ENCODE measurements at places on chromosomes 1 and 21. TPM values are rescaled to one million over a fixed set of nuclear protein-coding genes. Genes with fewer than 3 reads are reported as not detected.

DNA sequence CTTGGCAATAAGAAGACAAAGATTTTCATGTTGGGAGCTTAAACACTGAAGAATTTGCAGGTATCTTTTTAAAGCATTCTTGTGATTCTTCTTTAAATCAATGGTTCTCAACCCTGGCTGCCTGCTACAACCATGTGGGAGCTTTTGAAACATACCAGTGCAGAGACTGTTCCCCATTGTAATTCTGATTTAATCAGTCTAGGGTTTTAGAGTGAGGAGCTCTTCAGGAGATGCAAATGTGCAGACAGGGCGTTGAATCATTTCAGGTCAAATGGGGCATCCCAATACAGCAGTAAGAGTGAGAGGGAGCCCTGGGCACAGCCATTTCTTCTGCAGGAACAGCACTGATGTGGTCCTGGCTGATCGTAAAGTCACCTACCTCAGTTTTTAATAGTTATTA is 24.3 kb downstream of the KCNJ6 start:
- DNase-seq: no peak

The MCOLN2 gene
- not detected for total RNA-seq

DNA sequence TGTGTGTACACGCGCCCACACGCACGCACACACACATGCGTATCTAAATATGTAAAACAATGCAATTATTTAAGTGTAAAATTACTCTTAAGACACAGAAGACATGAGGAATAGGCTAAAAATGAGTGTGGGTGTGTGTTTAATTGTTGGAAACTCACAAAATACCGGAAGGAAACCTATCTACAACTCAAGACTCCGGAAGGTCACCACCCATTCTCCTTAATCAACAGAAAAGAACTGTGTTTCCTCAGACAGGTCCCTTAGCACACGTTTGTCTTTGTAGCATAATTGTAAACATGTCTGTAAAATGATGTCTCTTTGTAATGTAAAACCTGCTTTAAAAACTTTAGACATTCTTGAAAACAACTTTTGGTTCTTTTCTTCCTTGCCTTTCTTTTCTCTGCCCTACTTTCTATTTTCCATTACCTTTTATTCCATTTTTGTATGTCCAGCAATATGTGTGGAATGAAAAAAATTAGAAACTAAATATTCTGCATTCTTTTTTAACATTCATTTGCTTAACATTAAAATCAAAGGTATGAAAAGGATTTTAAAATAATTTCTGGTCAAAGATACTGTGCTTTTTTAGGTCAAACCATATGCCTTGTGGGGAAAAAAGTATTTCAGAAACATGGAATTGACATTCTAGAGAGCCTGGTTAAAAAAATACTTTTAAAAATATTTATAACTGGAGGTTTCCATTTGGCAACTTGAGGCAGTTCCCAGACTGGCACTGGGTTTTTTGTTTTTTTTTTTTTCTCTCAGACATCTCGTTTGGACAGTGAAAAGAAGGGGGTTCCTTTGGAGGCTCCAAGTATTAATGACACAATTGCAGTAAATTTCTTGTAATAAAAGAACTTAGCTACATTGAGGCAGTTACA is 46.2 kb downstream of the ATP5PF start:
- no peak for DNase-seq

DNA sequence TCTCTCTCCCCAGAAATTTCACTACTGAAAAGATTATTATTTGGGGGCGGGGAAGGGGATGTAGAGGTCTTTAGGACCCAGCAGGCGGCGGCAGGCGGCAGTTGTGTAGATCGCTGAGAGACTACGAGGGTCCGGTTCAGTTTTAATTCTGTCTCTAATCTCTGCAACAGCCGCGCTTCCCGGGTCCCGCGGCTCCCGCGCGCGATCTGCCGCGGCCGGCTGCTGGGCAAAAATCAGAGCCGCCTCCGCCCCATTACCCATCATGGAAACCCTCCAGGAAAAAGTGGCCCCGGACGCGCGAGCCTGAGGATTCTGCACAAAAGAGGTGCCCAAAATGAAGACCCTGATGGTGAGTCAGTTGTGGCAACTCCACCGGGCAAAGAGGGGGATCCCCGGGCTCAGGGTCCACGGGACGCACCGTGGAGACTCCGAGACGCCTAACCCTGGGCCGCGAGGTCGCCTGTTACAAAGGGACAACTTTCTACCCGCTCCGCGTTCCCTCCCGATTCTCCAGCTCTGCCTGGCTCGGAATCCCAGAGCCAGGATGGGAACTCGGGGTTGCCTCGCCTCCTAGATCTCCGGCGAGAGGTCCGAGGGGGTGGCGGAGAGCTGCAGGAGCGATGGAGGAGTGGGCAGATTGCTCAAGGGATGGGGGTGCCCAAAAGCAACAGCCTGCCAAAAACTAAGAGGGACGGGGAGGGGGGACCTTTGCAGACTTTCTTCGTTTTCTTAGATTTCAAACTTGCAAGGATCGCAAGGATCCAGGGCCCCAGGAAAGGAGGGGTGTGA is at the start of gene ST6GALNAC5:
Gene ST6GALNAC5, plus strand, starts transcription at position 139 of the 789 bp plus-strand sequence.
- DNase-seq: no peak

The CACNA1E gene
- total RNA-seq: not detected

DNA sequence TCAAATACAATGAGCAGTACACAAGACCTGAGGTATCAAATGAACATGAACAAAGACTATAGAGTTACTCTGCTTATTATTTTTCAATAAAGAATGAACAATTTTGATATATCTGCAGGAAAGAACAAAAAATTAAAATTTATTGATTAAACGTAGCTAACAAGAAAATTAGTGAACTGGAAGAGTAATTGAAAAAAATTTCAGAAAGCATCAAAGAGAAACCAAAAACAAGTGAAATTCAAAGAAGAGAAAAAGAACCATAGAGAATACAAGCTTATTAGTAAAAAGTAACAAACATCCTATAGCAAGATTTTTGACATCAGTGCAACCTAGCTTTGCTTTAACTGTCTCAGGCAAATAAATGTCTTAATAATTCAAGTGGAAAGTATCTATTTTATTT is 106.6 kb downstream of the LRRIQ3 start:
- DNase-seq: no peak

DNA sequence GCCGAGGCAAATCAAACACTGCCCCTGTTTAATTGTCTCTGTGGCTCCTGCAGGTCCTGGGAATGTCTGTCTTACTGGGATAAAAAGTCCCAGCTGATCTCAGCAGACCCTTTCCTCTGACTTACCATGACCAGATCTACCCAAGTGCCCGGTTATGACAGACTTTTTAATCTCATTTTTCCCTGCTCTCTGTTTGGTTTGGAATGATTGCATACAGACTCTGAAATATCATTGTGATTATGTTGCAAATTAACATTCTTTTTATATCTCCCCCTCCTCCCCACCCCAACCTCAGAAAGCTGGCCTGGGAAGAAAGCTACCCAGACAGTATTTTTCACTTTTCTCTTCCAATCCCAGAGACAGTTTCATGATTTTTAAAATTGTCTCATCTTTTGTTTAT is 16.3 kb downstream of the RAB7B start:
- DNase-seq: no peak

GRCh38 chr1:64663668-64664067 is 81.2 kb upstream of the RAVER2 start:
- DNase-seq: no peak

DNA sequence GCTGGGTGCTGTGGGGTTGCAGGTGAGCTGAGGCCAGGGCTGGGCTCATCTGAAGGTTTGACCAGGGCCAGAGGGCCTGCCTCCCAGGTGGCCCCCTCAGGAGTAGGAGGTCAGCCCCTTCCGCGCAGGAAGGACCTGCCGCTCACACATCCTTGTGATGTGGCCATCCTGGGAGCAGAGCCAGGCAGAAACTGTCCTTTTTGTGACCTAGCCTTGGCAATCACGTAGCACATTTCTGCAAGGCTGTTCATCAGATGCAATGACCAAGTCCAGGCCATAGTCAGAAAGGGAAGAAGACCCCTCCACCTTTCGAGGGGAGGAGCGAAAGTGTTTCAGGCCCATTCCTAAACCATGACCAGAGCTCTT is 55.5 kb upstream of the TRAPPC10 start:
- no peak for DNase-seq

The ALPL gene
- total RNA-seq: 41.6 TPM

The NAV1 gene
- total RNA-seq: 288 TPM

The CYP4Z1 gene
- total RNA-seq: not detected

GRCh38 chr1:224377676-224378006 is 21.0 kb downstream of the CNIH4 start:
- DNase-seq: no peak

DNA sequence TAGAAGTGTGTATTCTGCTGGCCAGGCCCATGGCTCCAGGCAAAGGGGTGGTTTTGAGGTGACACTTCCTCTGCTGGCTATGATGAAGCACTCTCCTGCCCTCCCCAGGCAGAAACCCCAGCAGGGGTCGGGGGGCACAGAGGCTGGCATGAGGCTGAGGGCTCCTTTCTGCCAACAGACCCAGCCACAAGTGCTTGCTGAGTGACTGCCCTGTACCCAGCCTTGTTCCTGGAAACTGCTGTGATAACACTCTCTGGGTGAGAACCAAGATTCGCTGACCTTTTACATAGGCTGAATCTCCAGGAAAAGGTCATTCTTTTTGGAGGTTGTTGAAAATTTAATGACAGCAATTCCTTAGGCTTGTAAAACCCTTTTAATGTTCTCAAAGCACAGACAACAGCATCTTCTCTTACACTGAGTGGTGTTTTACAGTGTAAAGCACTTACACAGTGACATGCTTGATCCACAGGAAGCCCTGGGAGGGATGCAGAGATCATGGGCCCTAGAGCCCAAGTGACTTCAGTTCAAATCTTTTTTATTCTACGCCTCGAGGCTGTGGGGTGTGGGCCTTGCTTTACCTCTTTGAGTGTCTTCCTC is 155.5 kb upstream of the FGGY start:
- no peak for DNase-seq

DNA sequence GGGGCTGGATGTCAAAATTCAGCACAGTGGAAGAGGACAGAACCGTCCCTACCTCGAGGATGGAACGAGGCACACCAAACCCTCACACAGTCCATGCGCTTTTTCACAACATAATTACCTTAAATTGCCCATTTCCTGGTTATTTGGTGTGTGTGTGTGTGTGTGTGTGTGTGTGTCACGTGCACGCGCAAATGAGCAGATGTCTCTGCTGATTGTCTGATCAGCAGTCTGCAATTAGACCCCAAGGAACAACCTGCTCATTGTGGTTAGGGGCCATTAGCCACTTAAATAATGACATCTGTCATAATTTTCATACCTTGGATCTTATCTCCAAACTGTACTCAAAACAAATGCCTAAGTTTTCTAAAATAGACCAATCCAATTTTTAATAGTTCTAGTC is 23.2 kb downstream of the AVPR1B start:
- no peak for DNase-seq

- DNase-seq: no peak
These were observed 262.9 kb upstream of the PROX1 start for GRCh38 chr1:213724640-213725536.

The LCE1C gene
- not detected for total RNA-seq

- no peak for DNase-seq
These were observed 128.5 kb upstream of the HNRNPU start for GRCh38 chr1:244992833-244993232.

DNA sequence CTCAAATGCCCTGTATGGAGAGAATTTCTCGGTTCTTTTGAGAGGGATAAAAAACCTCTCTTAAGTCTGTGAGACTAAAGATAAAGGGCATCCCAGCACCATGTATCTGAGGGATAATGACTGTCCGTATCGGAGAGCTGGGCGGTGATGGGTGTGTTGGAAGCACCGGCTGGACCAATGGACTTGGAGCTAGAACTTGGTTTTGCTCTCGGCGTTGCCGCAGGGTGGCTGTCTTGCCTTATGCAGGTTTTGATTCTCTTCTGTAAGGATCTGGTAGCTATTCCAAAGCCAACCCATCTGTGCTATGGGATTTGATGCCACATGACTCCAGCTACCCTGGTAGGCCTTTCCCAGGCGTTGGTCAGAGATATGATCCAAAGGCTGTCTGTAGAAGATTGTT is 348.8 kb downstream of the KIF26B start:
- no peak for DNase-seq

- no peak for DNase-seq
These were observed 177.9 kb downstream of the EIF4G3 start for GRCh38 chr1:20998826-20999225.

The TNFRSF18 gene
- total RNA-seq: not detected

- DNase-seq: no peak
These were observed 70.6 kb downstream of the PTBP2 start for GRCh38 chr1:96792220-96792619.

DNA sequence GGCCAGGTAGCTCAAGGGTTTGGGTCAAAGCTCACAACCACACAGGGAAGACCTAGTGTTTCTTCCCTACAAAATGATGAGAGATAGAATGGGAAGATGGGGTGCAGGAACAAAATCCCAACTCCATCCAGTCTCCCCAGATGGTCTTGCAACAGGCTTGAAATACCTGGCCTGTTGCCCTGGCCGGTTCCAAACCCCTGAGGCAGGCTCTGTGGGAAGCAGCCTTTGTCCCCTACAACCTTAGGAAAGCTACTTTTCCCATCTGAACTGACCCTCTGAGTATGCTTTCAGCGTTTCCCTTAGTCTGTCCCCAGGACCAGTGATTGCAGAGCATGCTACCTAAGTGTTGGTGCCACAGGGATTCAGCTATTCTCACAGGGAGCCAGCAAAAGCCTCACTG is 104.0 kb downstream of the GDAP2 start:
- DNase-seq: no peak

DNA sequence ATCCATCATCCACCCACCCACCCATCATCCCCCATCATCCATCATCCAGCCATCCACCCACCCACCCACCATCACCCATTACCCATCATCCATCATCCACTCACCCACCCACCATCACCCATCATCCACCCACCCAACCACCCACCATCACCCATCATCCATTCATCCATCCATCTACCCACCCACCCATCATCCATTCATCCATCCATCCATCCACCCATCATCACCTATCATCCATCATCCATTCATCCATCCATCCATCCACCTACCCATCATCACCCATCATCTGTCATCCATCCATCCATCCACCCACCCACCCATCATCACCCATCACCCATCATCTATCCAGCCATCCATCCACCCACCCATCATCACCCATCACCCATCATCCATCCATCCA is 81.5 kb downstream of the ADARB1 start:
- DNase-seq: no peak

GRCh38 chr1:8989821-8990220 is 36.4 kb downstream of the SLC2A7 start:
- DNase-seq: no peak

DNA sequence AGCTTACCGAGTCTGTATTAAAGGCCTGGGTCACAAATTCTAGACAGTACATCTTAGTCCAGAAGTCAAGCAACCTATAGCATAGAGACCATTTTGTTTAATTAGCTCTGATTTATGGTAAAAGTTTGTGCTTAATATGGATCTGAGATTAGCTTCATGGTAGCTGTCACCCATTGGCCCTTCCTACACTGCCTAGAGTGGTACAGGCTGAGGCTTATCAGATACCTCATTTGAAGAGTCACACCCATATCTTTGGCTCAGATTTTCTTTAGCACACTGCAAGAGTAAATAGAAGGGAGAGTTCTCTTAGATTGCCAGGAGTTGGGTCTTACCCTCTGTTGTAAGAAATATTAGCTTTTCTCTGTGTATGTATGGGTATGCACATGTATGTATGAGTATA is 3.6 kb downstream of the AK4 start:
- DNase-seq: no peak

The PLEKHN1 gene
- 0.21 TPM for total RNA-seq
